Keratinocyte (primary cell): ENCODE measurements at places on chromosomes 13 and 19.

DNA sequence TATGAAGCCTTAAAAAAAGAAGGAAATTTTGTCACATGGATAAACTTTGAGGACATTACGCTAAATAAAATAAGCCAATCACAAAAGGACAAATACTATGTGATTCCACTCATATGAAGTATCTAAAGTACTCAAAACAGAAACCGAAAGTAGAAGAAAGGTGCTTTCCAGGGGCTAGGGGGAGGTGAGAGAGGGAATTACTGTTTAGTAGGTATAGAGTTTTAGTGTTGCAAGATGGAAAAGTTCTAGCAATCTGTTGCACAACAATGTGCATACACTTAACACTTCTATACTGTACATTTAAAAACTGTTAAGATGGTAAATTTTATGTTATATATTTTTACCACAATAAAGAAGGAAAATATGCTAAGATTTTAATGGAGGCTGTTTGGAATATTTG lies 83.0 kb downstream of the POLR1D start:
- no peak for DNase-seq

DNA sequence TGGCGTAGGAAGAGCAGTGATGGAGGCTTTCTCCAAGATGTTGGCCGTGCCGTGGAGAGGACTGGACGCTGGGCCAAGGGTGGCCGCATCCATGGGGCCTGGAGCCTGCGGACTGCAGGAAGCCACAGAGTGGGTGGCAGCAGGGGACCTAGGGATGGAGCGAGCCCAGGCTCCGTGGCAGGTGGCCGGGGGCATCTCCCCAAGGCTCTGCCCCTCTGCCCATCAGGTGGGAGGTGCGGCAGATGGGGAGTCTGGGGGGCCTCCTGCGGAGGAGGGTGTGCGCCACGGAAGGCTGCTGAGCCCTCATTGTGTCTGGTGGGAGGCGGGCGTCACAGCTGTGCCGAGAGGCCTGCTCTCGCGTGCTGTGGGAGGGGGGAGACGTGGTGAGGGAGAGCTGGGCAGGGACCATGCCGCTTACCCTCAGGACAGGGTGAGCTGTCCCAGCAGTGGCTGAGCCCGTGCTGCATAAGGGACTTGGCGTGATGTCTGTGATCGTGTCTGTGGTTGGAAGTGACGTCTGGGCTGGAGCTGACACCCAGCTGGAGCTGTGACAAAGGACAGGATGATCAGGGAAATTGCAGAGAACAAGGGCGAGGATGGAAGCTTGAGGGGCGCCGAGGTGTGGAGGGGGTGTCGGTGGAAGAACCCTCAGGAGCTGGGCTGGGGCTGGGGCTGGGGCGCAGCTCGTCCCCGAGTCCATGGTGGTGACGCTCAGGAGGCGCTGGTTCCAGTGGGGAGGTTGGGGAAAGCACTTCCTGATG lies 13.4 kb downstream of the MCF2L start:
- no peak for DNase-seq

DNA sequence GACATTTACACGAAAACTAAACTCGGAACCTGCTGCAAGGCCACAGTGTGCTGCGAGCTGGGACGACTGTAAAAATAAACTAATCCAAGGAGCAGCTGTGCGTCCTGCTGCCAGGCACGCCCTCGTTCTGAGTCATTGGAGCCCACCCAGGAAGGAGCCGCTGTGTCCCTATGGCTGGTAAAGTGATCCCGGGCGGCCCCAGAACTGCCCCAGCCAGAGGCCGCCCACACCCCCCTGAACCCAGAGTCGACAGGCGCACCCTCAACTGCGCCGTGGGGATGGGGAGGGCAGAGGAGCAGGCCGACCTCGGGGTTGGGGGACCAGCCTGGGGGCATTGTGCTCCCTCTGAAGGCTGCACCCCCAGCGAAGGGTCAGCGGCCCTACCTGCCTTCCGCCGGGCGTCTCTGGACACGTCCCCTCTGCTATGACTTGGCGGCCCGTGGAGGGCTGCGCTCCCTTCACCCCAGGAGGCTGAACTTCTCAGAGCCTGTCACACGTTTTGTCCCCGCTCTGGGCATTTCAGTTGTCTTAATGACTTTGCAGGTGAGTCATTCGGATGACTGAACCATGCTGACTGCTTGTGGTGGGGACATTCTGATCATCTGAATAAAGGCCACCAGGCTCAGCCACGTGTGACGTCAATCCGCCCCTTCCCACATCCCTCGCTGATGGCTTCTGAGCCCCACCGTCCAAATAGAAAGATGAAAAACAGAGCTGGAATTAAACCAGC lies 42.7 kb downstream of the ADPRHL1 start:
- DNase-seq, result no peak

GRCh38 chr13:113657851-113658741 lies at the start of gene ATP4B:
ATP4B (minus strand) TSS chr13:113658198; CDS start chr13:113658144, 54 bp downstream.
- no peak for DNase-seq

DNA sequence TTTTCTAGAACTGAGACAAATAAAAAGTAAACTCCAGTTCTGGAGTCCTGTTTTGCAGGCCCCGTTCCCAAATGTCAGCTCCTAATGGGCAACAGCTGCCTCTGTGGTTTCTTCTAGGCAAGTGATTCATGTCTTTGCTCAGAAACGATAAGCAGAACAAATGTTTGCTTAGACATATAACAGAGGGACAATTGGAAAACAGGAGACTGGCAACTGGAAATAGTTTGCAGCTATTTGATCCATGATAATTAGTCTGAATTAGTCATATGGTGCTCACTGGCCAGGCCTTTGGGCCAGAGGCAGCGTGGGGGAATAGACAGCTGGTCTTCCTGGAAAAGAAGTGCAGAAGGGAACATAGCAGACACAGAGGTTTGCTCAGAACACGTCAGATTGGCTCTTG lies 29.2 kb upstream of the TSHZ3 start:
- DNase-seq, result no peak

DNA sequence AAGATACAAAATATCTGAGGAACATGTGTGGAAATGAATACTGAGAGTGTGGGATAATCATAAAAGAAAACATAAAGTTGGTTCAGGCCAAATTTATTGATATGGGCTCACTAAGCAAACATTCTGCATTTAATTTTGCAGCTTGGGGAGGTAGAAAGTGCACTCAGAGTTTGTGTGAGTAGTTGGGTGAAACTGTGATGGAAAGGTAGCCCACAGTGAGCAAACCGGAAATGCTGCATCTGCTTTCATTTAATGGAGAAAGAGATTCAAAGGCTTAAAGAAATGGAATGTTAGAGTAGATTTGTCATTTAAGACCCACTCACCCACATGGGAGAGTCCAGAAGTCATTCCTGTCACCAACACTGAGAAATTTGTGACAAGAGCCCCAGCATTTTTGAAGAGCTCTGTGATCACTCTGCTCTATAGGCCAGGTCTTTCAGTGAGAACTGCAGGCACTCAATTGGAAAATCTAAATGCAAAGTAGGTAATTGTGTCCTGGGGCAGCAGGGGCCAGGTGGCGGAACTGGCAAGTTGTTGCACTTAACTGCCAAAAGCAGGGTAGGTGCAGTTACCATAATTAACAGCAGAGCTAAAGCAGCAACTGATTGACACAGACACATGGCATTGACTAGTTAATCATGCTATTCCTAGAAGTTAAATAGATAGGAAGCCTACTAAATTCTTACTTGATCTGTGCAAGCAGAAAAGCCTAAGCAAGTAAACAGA lies 1228.3 kb upstream of the PCDH20 start:
- no peak for DNase-seq

DNA sequence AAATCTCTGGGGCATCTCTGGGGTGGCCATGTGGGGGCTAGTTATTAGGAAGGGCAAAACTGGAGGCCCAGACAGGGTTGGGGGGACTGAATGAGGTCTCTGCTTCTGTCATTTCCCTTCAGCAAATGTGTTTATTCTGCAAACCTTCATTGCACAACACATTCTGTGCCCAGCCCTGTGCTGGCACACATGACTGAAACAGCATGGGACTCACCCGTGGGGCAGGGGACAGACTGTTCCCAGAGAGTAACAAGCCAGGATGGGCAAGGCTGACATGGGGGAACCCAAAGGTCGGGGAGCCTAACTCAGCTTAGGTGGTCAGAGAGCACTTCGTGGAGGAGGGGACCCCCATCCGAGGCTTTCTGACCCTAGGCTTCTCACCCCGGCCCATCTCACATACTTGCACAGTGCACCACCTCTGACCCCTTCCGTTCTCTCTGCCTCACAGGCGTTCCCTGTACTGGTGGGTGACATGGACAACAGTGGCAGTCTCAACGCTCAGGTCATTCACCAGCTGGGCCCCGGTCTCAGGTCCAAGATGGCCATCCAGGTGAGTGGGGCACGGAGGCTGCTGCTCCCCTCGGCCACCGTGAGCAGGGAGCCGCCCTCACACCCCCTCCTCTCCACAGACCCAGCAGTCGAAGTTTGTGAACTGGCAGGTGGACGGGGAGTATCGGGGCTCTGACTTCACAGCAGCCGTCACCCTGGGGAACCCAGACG lies 2.4 kb downstream of the TOMM40 start:
- no peak for DNase-seq

DNA sequence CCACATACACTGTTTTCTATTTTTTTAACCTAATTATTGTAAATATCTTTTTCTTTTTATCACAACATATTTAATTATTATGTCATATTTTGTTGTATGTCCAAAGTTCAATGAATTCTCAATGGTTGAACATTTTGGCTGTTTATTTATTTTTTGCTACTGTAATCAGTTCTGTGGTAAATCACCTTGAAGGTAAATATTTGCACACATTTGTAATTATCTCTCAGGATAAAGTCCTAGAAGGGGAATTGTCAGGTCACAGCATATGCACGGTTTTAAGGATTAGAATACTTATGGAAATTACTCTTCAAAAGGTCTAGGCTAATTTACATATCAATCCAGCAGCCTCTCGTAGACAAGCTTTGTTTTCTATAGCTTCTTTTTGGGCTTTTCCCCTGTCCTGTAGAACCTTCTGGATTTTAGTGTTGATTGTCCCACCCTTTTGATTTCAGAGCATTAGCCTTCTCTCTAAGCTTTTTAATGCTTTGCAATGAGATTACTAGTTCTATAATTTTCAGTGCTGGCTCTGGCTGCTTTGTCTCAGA lies 362.6 kb downstream of the KCNRG start:
- DNase-seq, result no peak

DNA sequence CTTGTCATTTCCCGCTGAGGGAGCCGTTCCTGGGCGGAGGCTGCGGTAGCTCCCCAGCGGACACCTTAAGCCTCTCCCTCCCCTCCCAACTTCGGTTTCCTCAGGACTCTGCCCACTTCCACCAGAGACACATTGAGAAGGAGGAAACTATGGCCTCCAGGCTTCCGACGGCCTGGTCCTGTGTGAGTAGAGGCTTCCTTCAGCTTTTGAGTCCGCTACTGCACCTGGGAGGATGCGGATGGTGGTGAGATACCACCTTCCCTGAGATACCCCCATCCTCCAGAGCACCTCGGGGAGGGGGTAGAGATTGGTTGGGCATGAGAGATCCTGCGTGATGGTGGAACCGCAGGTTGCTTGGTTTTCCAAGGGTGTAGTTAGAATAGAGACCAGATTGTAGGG lies 955 bp downstream of the ZNF274 start:
- DNase-seq, result no peak

- DNase-seq, result no peak
These were observed 1.1 kb upstream of the PROZ start for GRCh38 chr13:113157206-113157928.

- DNase-seq, result no peak
These were observed 371.6 kb upstream of the OBI1 start for GRCh38 chr13:79030513-79030912.

GRCh38 chr13:46116653-46117502 lies 12.0 kb upstream of the CPB2 start:
- DNase-seq, result no peak

- no peak for DNase-seq
These were observed 50.7 kb downstream of the NDFIP2 start for GRCh38 chr13:79531542-79532254.

- DNase-seq, result no peak
These were observed 18.8 kb downstream of the RFX1 start for GRCh38 chr19:13987101-13987890.

DNA sequence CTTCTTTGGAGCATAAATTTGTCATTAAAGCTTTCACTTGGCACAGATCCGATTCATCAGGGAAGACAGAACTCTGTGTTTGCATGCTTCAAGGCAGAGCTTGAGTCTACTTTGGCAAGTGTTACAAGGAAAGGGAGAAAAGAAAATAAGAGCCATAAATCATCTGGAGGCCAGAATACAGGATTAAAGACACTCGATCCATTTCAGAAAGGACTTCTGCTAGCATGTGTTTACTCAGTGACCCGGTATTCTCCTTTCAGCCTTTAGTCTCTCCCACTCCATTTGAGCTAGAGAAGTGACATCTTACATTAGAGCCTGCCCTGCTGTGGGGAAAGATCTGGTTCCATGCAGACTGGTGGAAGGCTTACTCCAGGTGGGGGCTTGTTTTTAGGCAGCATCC lies 306.4 kb downstream of the KLF5 start:
- DNase-seq, result no peak

- DNase-seq, result no peak
These were observed at the start of gene CDC42EP5 for GRCh38 chr19:54473071-54473891. CDC42EP5 (minus strand) TSS chr19:54473296; CDS start chr19:54465547, 7,749 bp downstream.

GRCh38 chr19:1533510-1534150 lies 9.8 kb downstream of the PLK5 start:
- no peak for DNase-seq

- DNase-seq, result no peak
These were observed 1.1 kb downstream of the APC2 start for GRCh38 chr19:1450735-1451731.

- no peak for DNase-seq
These were observed 468.4 kb downstream of the FOXO1 start for GRCh38 chr13:40197936-40198595.

- no peak for DNase-seq
These were observed 850 bp downstream of the DYRK1B start for GRCh38 chr19:39833160-39833463.

- DNase-seq, result no peak
These were observed 5.9 kb downstream of the NFKBIB start for GRCh38 chr19:38905620-38906019.

GRCh38 chr19:4284176-4284958 lies 5.3 kb downstream of the SHD start:
- DNase-seq, result no peak

- DNase-seq, result no peak
These were observed 143.2 kb upstream of the ZNF536 start for GRCh38 chr19:30228835-30229524.

DNA sequence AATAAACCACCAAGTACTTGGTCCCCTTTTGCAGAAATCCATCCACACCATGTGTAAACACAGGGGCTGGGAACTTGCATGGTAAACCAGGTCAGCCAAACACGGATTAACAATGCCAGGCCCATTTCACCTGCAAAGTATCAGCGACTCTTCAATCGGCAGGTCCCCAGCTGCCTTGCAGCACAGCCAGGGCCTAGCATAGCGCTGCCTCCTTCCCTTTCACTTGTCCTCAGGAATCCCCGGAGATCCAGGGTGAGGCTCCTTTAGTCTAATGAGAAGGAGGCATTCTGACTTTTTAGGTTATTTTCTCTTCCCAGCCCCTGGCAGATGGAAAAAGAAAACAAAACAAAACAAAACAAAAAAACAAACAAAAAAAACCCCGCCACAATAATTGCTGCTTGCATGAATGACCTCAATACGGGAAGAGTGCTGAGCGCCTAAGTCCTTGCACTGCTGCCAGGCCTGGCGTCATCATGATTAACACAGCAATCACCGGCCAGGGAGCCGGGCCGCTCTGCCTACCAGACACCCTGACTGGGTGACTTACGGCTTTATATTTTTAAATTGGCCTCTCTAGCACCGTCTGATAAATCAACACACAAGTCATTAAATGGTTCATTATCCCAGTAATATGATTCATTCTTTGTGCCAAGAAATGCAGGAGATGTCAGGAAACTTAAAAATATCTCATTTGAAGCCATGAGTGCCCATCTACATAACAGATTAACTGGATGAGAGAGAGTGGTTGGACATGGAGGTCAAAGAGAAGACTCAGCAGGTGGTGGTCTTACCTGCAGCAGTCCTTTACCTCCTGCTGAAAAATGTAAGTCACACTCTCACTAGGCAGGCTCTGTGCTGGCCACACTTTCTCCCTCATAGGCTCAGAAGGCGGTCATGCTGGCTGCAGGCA lies 692.7 kb downstream of the UQCRFS1 start:
- DNase-seq, result no peak
